GM23248 (cell line): ENCODE measurements at places on chromosomes 12 and 14.

- no peaks in the 10 kb centered on the region for H3K4me1 ChIP-seq
- H3K4me3 ChIP-seq, result no peak overlapping the region
- DNase-seq, result no peak
- no peak overlapping the region for H3K27ac ChIP-seq
- H3K27me3 ChIP-seq, result no peaks in the 10 kb centered on the region; the same call in 1 of the 2 replicates
Measured at GRCh38 chr12:45681465-45681864, 48.0 kb upstream of the ARID2 start.

- no peak overlapping the region for H3K27ac ChIP-seq
- peaks cover 40% of the 10 kb centered on the region for H3K27me3 ChIP-seq
- H3K4me3 ChIP-seq, result no peak overlapping the region
- no peak for DNase-seq
- H3K36me3 ChIP-seq, result no peaks in the 10 kb centered on the region
Measured at GRCh38 chr12:9943240-9943639, 11.1 kb upstream of the CLEC2A start.

DNA sequence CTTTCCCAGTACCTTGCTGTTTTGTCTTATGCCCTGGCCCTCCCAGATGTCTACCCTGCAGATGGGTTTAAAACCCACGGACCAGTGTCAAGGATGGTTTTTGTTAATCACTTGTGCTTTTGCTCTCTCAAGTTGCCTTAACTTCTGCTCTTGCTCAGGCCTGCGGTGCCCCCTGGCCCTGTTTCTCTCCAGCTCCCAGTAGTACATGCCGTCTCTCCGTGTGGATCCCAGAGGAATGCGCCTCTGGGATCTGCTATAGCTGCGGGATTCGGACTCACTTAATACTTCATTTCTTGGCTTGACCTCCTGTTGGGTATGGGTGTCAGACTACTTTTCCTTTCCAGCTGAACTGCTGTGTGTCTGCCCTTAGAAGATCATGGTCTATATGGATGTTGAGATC lies 14.5 kb downstream of the PLEKHG3 start:
- H3K4me3 ChIP-seq, result no peak overlapping the region
- no peak overlapping the region for H3K27ac ChIP-seq
- no peaks in the 10 kb centered on the region for H3K27me3 ChIP-seq
- peaks cover 4% of the 10 kb centered on the region; the same call in 1 of the 2 replicates for H3K36me3 ChIP-seq

DNA sequence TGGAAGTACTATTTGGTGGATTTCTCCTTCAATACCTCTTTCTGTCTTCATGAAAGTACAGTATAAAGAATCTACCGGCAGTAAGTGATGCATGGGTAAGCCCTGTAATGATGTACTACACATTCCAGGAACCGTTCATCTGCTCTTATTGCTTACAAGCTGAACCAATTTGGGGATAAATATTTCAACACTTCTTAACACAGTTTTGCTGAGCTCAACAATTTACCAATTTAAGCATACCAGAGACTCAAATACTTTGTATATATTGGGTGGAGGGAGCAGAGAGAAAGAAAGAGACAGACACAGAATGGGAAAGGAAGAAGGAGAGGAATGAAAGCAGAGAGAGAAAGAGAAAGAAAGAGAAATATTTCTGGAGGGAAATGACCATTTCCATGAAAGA lies 821.1 kb upstream of the FLRT2 start:
- H3K36me3 ChIP-seq, result no peaks in the 10 kb centered on the region
- no peaks in the 10 kb centered on the region for H3K4me1 ChIP-seq
- H3K27ac ChIP-seq, result no peak overlapping the region
- no peak for DNase-seq
- no peaks in the 10 kb centered on the region for H3K27me3 ChIP-seq
- H3K4me3 ChIP-seq, result no peak overlapping the region

- peak; percentile 85 for DNase-seq
- peaks cover 24% of the 10 kb centered on the region; the same call in 1 of the 2 replicates for H3K36me3 ChIP-seq
- H3K4me3 ChIP-seq, result peak overlapping the region; percentile 99
- peak overlapping the region; percentile 89 for H3K27ac ChIP-seq
Measured at GRCh38 chr14:77459072-77459723, 1.3 kb downstream of the AHSA1 start.

DNA sequence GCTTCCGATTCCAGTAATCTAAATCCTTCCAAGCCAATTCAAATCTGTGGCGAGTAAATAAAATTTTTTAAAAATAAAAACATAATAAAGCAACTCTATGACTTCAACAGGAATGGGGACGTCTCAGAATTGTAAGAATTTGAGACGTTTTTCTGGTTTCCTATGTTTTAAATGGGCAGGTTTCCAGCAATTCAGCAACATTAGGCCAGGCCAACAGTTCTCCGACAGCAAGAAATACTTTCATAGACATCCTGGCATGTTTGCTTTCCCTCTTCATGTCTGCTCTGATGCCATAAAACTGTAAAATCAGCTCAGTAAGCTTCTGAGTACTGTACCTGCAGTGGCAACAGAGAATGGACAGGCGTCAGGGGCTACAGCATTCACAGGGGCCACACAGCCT lies 35.8 kb upstream of the DICER1 start:
- H3K4me1 ChIP-seq, result no peaks in the 10 kb centered on the region
- H3K27me3 ChIP-seq, result no peaks in the 10 kb centered on the region; the same call in 1 of the 2 replicates
- H3K4me3 ChIP-seq, result no peak overlapping the region

GRCh38 chr14:52950898-52951680 lies at the start of gene FERMT2:
Gene FERMT2 (minus strand): TSS chr14:52951050. CDS start chr14:52950568, 482 bp downstream.
- peaks cover 21% of the 10 kb centered on the region for H3K4me1 ChIP-seq
- H3K4me3 ChIP-seq, result peak within 1 kb of the TSS; percentile 94
- peaks cover 12% of the 10 kb centered on the region for H3K36me3 ChIP-seq
- H3K27me3 ChIP-seq, result no peaks in the 10 kb centered on the region

- H3K36me3 ChIP-seq, result peaks cover under 1% of the 10 kb centered on the region; the same call in 1 of the 2 replicates
- H3K4me3 ChIP-seq, result no peak overlapping the region
- H3K4me1 ChIP-seq, result peaks cover 15% of the 10 kb centered on the region
- no peaks in the 10 kb centered on the region for H3K27me3 ChIP-seq
Measured at GRCh38 chr14:67392800-67393199, 19.2 kb downstream of the PLEK2 start.

DNA sequence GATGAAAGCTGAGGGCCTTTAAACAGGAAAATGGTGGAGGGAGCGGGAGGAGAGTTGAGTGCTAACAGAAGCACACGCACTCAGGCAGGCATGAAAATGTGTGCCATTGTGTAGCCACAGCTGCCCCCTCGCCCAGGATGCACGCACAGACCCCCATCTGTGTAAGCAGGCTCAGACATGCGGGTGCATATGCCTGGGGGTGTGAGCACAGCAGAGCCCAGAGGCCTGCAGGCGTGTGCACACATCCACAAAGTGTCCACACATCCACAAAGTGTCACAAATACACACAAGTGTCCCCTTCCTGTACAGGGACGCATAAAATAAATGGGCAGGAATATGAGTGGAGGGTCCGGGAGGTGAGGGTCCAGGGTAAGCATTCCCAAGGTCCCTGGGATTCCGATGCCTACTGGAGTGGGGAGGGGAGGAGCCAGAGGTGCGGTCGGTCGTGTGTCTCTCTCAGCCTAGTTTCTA lies 805 bp upstream of the KRT7 start:
- H3K4me3 ChIP-seq, result no peak overlapping the region
- H3K27ac ChIP-seq, result no peak overlapping the region
- H3K27me3 ChIP-seq, result no peaks in the 10 kb centered on the region
- H3K36me3 ChIP-seq, result no peaks in the 10 kb centered on the region
- DNase-seq, result no peak
- peaks cover 38% of the 10 kb centered on the region for H3K4me1 ChIP-seq

- H3K4me1 ChIP-seq, result no peaks in the 10 kb centered on the region
- no peaks in the 10 kb centered on the region for H3K36me3 ChIP-seq
- no peak overlapping the region for H3K4me3 ChIP-seq
- DNase-seq, result no peak
- no peak overlapping the region for H3K27ac ChIP-seq
- no peaks in the 10 kb centered on the region for H3K27me3 ChIP-seq
Measured at GRCh38 chr14:93744176-93744575, 44.1 kb downstream of the PRIMA1 start.

DNA sequence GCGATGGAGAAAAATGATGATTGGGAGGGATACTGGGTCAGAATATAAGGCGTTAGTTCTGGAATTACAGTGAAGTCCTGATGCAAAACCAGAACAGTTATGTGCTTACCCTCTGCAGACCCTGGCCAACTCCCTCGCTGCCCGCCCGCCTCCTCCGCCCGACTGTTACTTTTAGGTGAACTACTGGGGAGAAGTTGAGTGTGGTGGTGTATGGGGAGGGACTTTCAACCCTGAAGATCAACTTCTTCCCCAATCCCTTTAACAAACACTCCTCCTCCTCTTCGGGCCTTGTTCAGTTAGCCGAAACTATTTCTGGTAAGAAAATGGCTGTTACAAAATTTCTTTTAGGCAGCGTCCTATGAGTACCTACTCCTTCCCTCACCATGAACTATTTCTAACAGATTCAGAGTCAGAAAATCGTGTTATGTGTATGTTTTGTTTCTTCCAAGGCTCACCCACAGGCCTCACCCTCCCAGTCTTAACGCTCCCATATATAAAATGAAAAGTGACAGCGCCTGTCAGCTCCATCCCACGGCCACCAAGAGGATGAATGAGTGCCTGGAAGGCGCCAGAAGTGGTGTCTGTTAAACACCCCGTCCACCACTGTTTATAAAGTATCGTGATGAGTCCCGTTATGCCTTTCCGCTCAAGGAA lies 1.3 kb downstream of the FBXO33 start:
- peaks cover 28% of the 10 kb centered on the region for H3K4me1 ChIP-seq
- peak overlapping the region; percentile 100 for H3K27ac ChIP-seq
- peak overlapping the region; percentile 88 for H3K4me3 ChIP-seq
- no peaks in the 10 kb centered on the region for H3K36me3 ChIP-seq

DNA sequence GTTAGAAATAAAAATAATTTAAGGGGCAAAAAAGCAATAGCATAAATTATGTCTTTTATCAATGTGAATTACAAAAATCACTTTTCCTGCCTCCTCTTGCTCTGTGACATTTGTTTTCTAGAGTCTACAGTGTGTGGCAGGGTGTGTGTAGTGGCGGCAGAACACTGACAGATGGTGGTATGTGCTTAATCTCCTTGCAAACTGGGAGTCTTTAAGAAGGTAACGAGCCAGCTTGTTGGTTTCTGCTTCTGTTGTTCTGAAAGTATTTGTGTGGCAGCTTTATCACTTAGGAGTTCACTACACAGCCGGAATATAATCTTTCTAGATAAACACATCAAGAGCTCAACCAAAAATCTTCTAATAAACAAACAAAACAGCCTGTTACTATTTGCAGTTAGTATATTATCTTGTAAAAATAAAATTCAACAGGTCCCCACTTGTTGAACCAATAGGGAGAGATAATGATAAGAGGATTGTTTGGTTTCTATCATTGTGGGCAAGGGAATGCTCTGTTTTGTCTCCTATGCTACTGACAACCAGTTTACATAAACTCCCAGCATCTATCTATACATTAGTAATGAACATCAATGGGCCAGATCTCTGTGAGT lies 13.0 kb downstream of the CDKL1 start:
- no peak overlapping the region for H3K27ac ChIP-seq
- no peak overlapping the region for H3K4me3 ChIP-seq
- no peaks in the 10 kb centered on the region for H3K36me3 ChIP-seq

GRCh38 chr14:23445773-23446172 lies 10.3 kb upstream of the MYH7 start:
- H3K27ac ChIP-seq, result no peak overlapping the region
- no peak overlapping the region for H3K4me3 ChIP-seq
- H3K36me3 ChIP-seq, result no peaks in the 10 kb centered on the region
- DNase-seq, result no peak
- H3K4me1 ChIP-seq, result no peaks in the 10 kb centered on the region
- peaks cover 15% of the 10 kb centered on the region; the same call in 1 of the 2 replicates for H3K27me3 ChIP-seq

GRCh38 chr14:33686218-33686617 lies 264.7 kb downstream of the EGLN3 start:
- no peaks in the 10 kb centered on the region for H3K36me3 ChIP-seq
- no peak overlapping the region for H3K4me3 ChIP-seq
- peaks cover 33% of the 10 kb centered on the region for H3K4me1 ChIP-seq
- no peak overlapping the region for H3K27ac ChIP-seq
- H3K27me3 ChIP-seq, result no peaks in the 10 kb centered on the region
- DNase-seq, result peak; percentile 66

DNA sequence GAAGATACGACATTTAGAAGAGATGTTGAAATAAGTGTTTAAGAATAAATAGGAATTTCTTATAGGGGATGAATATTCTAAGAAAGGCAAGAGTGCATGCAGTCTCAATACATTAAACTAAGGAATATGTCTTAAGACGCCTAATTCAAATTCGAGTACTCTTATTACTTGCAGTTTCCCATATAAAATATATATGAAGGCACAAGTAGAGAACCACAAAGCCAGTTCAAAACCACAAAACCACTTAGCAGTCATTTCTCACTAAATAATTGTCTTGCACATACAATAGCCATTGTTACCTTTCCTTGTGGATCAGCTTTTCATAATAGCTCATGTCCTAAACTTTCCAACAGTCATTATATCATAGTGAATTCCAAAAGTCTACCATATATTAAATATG lies 91.0 kb upstream of the MON2 start:
- no peak overlapping the region for H3K27ac ChIP-seq
- H3K27me3 ChIP-seq, result no peaks in the 10 kb centered on the region
- peaks cover 13% of the 10 kb centered on the region for H3K4me1 ChIP-seq
- no peak overlapping the region for H3K4me3 ChIP-seq

- peaks cover 17% of the 10 kb centered on the region; the same call in 1 of the 2 replicates for H3K27me3 ChIP-seq
- peak; percentile 34 for DNase-seq
- H3K36me3 ChIP-seq, result no peaks in the 10 kb centered on the region
Measured at GRCh38 chr14:105168979-105169507, 467 bp upstream of the JAG2 start.
